ENCODE measurements at places on chromosomes 2 and 18. TPM values are rescaled to one million over a fixed set of nuclear protein-coding genes. Genes with fewer than 3 reads are reported as not detected.

GALR1 gene
- total RNA-seq = not detected

GKN1 gene
- not detected for total RNA-seq

LOXL3 gene
- total RNA-seq = 3.0 TPM

MYO1B gene
- 15.1 TPM for total RNA-seq

CIB4 gene
- total RNA-seq = not detected

POLE4 gene
- total RNA-seq = 12.9 TPM

PRSS56 gene
- total RNA-seq = not detected

PDE1A gene
- 5.5 TPM for total RNA-seq

CYBRD1 gene
- total RNA-seq = 47.9 TPM

LRRTM4 gene
- total RNA-seq = 1.2 TPM

UNC80 gene
- 0.36 TPM for total RNA-seq

DIPK1C gene
- 6.3 TPM for total RNA-seq

STEAP3 gene
- 12.2 TPM for total RNA-seq

METTL8 gene
- total RNA-seq = 7.8 TPM

NT5C1B gene
- not detected for total RNA-seq

CHST9 gene
- 12.2 TPM for total RNA-seq

POTEJ gene
- not detected for total RNA-seq

SESTD1 gene
- 48.7 TPM for total RNA-seq

ARHGAP25 gene
- total RNA-seq = 4.4 TPM

SP140 gene
- total RNA-seq = 0.62 TPM

DNAH7 gene
- not detected for total RNA-seq

NEU2 gene
- total RNA-seq = not detected

CNDP1 gene
- total RNA-seq = not detected

HOXD9 gene
- total RNA-seq = not detected

SAG gene
- not detected for total RNA-seq

DUSP2 gene
- total RNA-seq = 8.0 TPM

CD28 gene
- total RNA-seq = 0.72 TPM

NEURL3 gene
- not detected for total RNA-seq

OSR1 gene
- 4.6 TPM for total RNA-seq

WDFY1 gene
- 14.2 TPM for total RNA-seq

TUBB8B gene
- total RNA-seq = not detected

TTR gene
- not detected for total RNA-seq

BMP10 gene
- total RNA-seq = not detected

RGPD3 gene
- total RNA-seq = 0.18 TPM

PMAIP1 gene
- total RNA-seq = not detected

SKOR2 gene
- total RNA-seq = not detected

CCDC141 gene
- total RNA-seq = 258 TPM

ESPNL gene
- 0.05 TPM for total RNA-seq

IL36B gene
- total RNA-seq = not detected

SCYGR4 gene
- total RNA-seq = not detected

C2orf15 gene
- total RNA-seq = not detected

KCNE4 gene
- total RNA-seq = 1.5 TPM

RAX gene
- total RNA-seq = not detected

DNAH6 gene
- total RNA-seq = 0.09 TPM

TNS1 gene
- 831 TPM for total RNA-seq

Data from heart left ventricle (tissue), 16 donors.